ENCODE measurements at places on chromosomes 2 and 18.

GRCh38 chr2:105325389-105325963, 4.1 kb downstream of the TGFBRAP1 start:
- DNase-seq = no peak

DNA sequence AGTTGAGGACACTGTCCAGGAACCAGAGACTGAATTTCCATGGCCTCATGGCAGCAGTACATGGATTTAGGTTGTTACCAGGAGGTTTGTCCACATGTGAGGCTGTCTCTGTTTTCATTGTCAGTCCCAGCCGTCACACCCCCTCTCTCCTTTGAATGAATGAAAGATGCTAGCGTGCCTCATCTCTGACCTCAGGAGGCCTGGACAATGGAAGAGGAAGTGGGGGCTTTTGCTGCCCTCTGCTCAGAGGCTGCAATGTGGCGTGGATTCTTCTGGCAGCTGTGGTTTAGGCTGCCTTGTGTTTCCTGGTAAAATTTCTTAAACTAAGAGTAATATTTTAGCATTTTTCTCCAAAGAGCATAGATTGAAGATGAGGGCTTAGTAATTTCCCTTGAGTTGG, 47.5 kb downstream of the RAB31 start:
- no peak for DNase-seq

- peak; percentile 65 for DNase-seq
Observed at GRCh38 chr2:205675861-205676516, 6.3 kb upstream of the NRP2 start.

DNA sequence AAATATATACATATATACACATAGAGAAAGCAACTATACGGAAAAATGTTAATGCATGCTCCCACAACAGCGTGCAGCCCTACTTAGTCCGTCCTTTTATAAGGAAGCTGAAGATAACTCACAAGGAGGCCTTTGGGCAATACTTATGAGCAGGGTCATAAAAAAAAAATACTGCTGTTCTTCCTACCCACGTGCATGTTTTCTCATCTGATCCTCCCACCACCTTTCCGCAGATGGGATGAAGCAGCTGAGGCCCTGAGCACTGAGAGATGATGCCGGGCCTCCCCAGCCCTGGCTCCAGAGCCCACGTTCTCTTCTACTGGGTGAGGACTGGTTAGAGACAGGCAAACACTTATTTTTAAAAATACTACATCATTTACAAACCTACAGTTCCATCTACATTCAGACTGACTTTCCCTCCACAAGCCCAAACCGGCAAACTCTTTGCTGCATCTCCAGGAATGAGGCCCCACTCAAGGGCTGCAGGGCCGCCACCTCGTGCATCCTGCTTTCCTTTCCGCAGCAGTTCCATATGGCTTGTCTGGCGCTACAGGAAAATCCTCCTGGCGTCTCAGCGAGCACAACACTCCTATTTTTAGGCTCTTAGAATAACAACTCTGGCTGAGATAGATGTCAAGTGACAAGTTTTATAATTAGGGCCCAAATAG, 41.6 kb downstream of the TBC1D8 start:
- DNase-seq = no peak

GRCh38 chr18:29838556-29838955, 1204.0 kb downstream of the DSC3 start:
- no peak for DNase-seq

GRCh38 chr2:214379227-214379626, 31.6 kb upstream of the VWC2L start:
- no peak for DNase-seq

GRCh38 chr2:6353669-6354068, 512.0 kb downstream of the CMPK2 start:
- DNase-seq = peak; percentile 22

- DNase-seq = no peak
Observed at GRCh38 chr2:108632332-108633160, 86.7 kb upstream of the RANBP2 start.

GRCh38 chr2:210546424-210547208, 9.8 kb upstream of the CPS1 start:
- DNase-seq = no peak

GRCh38 chr2:190935054-190935453, 54.4 kb downstream of the GLS start:
- DNase-seq = no peak

DNA sequence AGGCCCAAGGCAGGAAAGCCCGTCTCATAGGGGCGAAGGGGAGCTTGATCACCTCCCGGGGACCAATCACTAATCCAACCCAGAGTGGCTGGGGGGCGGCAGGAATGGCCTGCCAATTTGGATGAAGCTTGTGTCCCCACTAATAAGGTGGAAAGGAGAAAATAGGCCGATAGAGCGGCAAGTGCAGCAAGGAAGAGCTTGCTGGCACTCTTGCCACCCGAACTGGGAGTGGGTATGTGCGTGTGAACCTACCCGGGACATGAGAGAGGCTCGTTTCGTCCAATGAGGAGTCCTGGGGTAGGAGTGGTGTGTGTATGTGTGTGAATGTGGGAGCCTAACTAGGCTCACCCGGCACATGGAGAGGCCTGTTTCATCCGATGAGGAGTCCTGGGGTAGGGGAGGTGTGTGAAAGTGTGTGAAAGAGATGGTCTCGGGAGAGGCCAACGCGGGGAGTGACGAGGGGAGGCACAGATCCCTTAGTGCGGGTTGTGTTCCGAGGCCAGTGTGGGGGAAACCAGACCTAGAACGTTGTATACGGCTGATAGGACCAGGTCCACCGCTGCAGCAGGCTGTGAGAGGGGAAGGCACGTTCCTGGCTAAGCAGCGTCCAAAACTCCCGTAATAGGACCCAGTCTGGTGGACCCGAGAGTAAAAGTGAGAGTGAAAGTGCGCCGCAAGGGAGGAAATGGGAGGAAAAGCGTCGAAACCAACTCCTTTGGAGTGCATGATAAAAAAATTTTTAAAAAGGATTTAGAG, 47.1 kb upstream of the SELENOI start:
- DNase-seq = peak; percentile 27

GRCh38 chr2:157842106-157842879, 33.8 kb downstream of the ACVR1 start:
- no peak for DNase-seq

DNA sequence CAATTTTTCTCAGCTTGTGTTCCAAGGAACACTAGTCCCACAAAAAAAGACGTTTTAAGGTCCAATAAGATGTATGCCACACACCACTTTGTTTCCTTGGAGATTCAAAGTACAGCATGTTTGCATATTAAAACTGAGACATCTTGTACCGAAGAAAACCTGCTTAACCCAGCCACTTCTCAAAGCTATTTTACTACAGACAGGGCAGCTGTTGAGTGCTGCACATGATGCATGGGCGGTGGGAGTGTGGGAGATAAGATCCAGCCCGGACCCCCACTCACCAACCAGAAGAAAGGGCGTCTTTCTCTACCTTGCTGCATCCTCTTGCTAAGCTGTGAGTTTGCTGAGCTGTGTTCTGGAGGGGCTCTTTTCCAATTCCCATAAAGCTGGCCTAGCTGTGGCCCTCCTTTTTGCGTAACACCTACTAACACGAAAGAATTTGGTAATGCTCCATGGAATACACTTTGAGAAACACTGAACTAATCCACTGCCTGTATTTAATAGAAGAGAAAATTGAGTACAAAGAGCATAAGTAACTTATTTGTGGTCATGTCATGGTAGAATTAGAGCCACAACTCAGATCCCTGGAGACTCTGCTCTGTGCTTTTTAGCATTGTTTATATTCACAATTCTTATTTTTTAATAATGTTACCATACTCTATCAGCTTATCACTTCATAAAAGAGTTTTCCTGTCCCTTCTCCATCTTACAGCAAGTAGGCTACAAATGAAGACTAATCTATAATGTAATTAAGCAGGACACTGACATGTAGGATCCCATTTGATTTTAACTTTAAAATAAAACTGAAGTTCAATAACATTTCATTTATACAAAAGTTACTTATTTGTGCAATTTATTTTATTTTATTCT, 90.0 kb downstream of the PLEKHM3 start:
- no peak for DNase-seq

GRCh38 chr2:38692636-38693318, 26.9 kb downstream of the GALM start:
- no peak for DNase-seq

Measured in astrocyte of the cerebellum (primary cell).